ENCODE measurements at places on chromosomes 3 and 15.

DNA sequence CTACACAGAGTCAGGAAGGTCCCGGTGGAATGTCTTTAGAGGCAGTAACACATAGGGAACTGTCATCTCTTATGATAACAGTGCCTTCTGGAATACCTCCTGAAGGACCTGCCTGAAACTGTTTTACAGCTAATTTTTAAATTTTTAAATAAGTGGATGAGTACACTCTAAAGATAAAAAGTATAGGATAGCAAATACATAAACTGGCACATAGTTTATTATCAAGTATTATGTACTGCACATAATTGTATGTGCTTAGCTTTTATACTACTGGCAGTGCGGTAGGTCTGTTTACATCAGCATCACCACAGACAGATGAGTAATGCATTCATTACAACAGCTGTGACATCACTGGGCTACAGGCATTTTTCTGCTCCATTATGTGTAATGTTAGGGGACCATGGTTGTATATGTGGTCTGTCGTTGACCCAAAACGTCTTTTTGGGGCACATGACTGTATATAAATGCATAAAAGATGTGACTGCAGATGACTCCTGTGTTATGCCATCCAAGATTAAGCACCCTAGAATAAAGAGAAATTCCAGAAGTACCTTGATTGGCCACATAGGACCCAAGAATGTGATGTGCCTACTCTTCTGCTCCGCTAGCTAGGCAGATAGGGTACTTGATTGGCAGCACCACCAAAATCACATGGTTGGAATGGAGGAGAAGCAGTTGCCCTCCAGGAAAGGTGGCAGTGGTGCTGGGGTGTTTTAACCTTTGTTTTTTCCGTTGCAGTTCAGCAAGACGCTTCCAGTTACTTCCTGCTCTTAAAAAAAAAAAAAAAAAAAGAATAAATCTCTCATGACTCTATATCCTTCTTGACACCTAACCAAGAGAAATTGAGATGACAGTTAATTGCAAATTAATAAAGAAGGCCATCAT, 3.3 kb downstream of the VPS8 start:
- no peak for DNase-seq

- DNase-seq = no peak
These were observed 94.4 kb upstream of the PHLDB2 start for GRCh38 chr3:111764645-111765091.

- no peak for DNase-seq
These were observed 323.0 kb upstream of the UMPS start for GRCh38 chr3:124407260-124407659.

- DNase-seq = no peak
These were observed 229.9 kb downstream of the LRRN1 start for GRCh38 chr3:4029135-4029534.

DNA sequence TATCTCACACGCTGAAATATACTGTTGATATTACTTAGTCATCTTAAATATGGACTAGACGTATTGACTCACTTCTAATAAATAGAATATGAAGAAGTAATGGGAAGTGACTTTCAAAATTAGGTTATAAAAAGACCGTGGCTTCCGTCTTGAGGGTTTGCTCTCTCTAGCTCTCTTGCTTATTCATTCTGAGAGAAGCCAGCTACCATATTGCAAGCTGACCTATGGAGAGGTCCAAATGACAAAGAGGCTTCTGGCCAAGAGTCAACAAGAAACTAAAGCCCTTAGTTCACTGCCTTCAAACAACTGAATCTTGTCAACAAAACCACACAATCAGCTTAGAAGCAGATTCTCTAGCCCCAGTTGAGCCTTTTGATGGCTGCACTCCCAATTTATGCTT, 46.1 kb downstream of the SLC9C1 start:
- DNase-seq = no peak

DNA sequence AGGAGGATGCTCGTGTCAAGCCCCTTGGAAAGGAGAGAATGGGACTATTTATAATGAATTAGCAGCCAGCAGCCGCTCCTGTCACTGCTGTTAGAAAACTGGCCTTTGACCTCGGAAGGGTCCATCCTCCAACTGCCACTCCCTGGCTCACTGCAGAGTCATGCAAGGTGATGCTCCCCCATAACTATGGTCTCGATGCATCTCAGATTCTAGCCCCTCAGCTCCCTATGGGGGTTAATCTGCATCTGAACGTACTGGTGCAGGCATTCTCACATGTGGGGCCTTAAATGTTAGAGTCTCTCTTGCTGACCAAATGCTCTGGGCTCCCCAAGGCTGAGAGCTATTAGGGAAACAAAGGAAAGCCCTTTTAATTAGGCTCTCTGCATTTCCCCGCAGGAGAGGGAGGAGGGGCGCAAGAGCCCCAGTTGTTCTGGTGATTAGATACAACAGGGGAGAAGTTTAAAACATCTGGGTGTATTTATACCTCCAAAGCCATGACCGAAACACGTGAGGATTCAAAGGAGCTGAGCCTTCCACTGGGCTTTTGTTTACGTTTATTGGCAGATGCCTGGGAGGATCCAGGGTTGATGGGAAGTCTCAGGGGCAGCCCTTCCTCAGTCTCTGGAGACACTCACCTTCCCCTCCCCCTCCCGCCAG, 182.5 kb downstream of the OPA1 start:
- no peak for DNase-seq

GRCh38 chr3:155317211-155317610, 23.7 kb upstream of the STRIT1 start:
- no peak for DNase-seq

- DNase-seq = no peak
These were observed 27.0 kb upstream of the TSPAN3 start for GRCh38 chr15:77097921-77098320.

DNA sequence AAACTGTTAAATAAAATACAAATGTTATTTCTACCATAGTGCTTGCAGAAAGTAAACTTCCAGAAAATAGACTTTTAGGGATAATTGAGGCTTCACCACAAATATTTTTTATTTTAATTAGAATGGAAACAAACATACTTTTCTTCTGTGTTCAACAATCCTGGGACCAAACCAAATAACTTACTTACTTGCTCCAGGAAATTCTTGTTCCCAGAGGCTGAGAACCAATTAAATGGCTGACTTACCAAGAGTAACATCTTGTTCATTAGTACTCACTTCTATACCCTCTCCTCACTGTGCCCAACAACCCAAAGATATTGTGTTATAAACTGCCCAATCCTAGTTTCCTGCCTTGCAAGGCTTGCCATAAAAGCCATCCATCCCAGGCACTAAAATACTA, 172.2 kb upstream of the PFN2 start:
- DNase-seq = no peak

DNA sequence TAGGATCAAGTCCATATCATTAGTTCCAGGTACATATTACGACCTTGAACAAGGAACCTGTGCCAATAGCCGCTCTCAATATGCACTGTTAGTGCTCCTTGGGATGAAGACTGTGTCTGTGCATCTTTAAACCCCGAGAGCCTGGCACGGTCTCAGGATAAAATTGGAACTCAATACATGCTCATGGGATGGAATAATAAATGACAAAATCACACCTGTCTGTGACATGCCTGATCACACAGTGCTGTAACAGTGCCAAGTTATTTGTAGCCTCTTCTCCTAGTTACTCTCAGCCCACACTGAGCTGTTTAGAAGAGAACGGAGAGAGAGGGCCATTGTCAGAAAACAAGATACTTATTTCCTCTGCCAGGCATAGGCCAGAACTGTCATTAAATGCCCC, 82.2 kb downstream of the SSR3 start:
- DNase-seq = no peak

DNA sequence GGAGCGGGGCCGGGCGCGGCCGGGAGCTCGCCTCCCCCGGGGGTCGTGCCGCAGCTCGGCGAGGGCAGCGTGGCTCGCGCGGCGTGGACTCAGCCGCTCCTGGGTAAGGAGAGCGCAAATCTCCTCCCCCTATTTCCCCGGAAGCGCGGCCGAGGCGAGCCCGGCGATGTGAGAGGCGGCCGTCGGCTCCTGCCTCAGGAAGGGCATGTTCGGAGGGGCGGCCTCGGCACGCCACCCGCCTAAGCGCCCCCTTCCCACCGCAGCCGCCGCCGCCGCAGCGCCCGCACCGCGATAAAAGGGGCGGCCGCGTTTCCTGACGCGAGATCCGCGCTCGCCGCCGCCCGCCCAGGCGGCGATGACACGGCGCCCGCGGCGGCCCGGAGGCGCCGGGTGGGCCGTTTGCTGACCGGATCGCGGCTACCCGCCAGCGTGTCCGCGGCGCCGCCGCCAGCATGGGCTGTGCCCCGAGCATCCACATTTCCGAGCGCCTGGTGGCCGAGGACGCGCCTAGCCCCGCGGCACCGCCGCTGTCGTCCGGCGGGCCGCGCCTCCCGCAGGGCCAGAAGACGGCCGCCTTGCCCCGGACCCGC, at the start of gene PDE8A:
Gene PDE8A (plus strand): TSS at position 146 of the 590 bp plus-strand sequence. CDS start 307 bp downstream, at position 453.
- no peak for DNase-seq

GRCh38 chr3:3129579-3129978, 2.8 kb downstream of the TRNT1 start:
- no peak for DNase-seq

DNA sequence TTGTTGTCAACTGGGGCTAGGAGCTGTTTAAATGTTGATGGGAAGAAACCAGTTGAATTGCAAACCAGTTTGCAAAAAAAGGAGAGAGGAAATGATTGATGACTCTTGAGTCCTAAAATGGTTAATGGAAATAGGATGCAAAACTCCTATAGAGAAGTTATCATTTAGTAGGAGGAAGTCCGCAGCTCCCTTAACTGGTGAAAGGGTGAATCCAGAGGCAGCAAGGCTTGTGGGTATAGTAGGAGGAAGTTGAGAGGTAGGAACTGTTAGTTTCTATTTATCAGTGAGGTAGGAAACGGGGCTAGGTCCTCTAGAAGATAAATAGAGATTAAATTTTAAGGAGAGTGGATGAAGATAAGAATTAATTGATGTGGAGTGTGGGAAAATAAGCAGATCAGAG, 15.4 kb downstream of the IREB2 start:
- DNase-seq = no peak

DNA sequence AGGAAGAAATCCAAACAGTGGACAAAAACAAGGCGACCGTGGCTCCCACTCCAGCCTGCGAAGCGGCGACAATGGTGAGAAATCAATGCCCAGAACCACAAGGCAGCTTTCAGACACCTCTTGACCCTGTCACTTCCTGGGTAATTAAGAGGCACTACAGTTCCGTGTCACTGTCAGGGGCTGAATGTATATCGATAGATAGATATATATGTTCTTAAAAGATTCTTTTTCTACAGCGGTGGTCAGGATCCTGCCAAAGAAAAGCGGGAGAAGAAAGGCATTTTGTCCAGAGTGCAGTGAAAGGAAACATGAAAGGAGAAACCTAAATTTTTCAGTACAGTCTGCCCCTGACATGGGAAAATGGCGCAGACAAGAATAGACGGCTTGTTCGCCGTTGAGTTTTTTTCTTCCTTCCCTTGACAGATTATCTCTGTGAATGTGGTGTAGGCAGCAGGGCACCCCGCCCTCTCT, 56.2 kb upstream of the HES1 start:
- no peak for DNase-seq

- no peak for DNase-seq
These were observed 26.2 kb downstream of the POLR2M start for GRCh38 chr15:57732526-57733331.

All from activated naive CD8-positive, alpha-beta T cell treated with anti-CD3 and anti-CD28 coated beads, Interleukin-2, amount 50 U/mL, for 16 hours (primary cell).